ENCODE measurements at places on chromosomes 6 and 20. TPM values are rescaled to one million over a fixed set of nuclear protein-coding genes. Genes with fewer than 3 reads are reported as not detected.

Gene IMPG1
- total RNA-seq: not detected

Gene KHDC1
- 1.5 TPM for total RNA-seq

Gene PTK6
- not detected for total RNA-seq

Gene COX4I2
- not detected for total RNA-seq

Gene MUC22
- not detected for total RNA-seq

Gene LGSN
- under 0.01 TPM for total RNA-seq

Gene PHACTR3
- total RNA-seq: not detected

Gene TMEM244
- not detected for total RNA-seq

Gene LY6G6D
- not detected for total RNA-seq
